Effector memory CD4-positive, alpha-beta T cell (primary cell): ENCODE measurements at places on chromosomes 1 and 21.

GRCh38 chr1:52098139-52098871 lies 42.2 kb downstream of the BTF3L4 start:
- no peak for DNase-seq

DNA sequence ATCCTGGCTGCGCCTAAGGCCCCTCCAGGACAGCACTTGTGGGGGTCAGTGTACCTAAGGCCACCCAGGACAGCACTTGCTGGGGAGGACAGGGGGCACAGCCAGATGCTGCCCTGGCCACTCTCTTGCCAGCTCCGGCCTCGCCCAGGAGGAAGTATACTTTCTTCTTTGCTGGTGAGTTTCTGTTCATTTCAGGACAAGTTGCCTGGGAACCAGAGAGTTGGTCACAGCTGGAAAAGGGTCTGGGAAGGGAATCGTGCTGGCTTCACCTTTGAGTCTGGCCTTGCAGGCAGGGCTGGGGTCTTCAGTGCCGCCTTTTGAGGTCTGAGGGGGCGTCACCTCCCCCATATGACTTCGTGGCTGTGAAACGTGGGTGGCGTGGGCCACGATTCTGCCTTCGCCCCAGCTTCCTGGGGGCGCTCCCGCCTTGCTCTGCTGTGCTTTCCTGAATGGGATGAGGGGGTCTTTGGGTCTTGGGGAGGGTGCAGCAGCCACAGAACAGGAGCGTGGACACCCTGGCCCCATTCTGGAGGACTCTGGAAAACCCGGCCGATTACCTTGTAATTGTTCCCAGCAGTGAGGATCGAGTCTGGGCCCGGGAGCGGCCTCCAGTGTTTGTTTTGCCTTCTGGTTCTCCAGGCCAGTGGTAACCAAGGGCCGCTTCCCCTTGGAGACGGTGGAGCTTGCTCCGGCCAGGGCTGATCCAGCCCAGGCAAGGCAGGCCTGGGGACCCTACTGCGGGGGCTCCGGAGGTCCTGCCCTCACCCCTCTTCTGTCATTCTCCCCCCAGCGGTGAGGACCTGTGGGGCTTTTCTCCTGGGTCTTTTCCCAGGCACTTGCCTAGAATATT lies 45.9 kb downstream of the SPSB1 start:
- no peak for DNase-seq

GRCh38 chr1:208950206-208950605 lies 633.3 kb upstream of the CAMK1G start:
- DNase-seq, result no peak

DNA sequence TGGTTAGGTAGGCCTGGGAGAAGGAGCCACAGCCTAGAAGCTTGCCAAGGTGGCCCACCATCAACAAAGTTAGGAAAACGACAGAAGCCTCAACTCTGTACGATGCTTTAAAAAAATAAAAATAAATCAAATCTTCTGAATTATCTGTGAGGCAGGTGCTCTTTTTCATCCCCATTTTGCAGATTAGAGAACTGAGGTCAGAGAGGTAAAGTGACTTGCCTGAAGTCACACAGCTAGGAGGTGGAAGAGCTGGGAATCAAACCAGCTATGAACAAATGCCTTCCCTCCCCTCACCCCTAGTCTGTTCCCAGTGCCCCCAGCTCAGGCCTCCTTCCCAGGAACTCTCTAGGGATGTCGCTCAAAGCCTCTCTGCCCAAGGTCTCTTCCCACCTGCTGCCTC lies 30.4 kb downstream of the EPHA2 start:
- no peak for DNase-seq

DNA sequence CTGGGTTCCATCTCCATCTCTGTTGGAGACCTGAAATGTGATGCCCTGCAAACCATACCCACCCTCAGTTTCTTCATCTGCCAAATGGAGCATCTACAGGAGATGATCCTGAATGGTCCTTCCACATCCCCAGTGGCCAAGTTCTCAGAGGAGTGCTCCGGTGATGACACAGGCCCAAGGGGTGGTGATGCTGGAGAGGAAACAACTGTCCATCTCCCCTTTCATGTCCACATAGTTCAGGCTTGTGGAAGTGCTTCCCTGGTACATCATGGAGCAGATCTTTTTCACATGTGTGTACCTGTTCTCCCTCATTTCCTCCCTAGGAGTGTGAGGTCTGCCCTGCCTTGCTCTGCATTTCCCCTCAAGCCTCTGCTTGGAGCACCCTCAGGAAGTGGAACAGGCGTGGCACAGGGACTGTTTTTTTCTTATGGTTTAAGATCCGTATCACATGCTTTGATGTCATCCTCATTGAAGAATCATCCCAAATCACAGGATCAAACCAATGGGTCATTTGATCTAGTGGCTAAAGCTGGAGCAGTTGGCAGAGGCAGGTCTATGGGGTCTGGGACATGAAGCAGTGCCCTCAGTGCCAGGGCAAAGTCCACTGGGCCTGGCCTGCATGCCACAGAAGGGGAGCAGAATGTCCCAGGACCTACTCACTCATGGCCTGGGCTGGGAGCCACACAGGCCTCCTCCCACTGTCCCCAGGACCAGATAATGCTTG lies 8.2 kb upstream of the TRIM63 start:
- DNase-seq, result no peak

DNA sequence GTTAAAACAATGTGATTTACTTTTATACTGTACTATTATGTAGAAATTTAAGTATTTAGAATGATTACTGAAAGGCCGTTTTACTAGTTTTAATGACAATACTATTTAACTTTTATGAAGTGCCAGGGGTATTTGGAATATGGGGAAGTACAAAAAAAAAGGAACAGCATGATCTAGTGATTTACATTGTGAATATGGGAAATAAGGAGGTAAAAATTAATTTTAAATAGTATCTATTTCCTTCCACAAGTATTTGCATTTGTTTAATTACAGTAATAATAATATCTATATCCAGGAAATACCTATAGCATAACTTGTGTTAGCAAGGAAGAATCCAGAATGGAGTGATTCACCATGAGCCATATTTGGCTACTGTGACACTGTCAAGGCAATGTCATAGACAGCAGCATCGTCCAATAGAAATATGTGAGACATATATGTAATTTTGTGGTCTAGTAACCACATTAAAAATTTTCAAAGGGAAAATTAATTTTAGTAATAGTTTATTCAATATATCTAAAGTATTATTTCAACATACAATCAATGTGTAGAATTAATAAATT lies 22.0 kb downstream of the CNST start:
- no peak for DNase-seq

DNA sequence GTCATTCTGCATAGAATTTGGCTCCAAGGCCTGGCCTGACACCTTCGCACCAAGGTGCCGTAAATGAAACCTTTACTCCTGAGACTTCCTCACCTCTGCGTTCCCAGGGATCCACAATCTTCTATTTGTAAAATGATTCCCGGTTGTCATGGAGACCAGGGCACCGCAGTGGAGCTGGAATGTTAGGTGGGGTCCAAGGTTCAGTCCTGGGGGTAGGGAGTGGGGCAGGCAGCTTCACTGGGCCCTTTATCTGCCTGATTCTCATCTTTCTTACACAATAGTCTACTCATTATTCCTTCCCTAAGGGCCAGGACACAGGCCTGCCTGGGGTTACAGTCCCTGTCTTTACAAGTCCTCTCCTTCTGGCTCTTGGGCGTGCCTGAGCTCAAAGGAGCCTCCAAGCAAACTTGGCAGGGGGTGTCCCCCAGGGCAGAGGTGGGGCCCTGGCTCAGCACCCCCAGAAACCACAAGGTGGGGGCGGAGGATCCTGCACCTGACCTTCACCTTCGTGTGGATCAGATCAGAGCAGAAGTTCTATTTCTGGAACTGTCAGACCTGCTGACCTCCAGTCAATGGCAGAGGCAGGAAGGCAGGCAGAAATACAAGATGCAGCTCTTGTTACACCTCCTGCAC lies 51.1 kb downstream of the RIPK4 start:
- DNase-seq, result no peak

DNA sequence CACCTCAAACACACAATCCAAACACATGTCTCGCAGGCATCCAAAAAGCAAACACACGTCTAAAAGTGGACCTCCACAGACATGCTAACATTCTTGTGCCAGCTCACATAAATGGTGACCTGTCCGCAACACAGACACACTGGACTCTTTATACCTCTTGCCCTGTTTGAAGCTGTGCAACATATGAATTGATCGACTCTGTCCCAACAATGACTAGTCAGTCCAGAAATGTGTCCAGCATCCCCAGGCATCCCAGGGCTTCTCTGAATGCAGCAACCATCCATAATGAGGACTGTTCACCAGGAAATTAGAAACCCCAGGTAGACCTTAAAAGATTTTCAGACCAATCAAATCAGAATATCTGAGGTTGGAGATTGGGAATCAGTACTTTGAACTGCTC lies 3.2 kb downstream of the DDR2 start:
- no peak for DNase-seq

- no peak for DNase-seq
Observed at GRCh38 chr1:165152727-165153126, 203.8 kb downstream of the LMX1A start.

GRCh38 chr1:213287987-213288386 lies 236.9 kb downstream of the RPS6KC1 start:
- DNase-seq, result no peak

DNA sequence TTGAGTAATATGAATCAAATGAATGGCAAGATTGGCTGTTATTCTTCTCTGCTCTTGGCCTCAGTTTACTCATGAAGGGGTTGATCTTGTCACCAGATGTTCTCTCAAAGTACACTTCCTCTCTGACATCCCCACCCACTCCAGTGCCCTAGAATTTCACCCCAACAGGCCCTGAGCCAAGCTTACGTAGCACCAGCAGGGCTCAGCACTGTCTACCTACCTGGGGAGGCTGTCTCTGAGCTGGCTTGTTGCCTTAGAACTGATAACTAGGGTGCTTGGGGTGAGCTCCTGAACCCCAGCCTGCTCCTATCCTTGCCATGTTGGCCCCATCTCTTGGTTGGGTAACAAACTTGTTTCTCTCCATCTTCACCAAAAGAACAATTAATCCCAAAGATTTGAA lies 159.1 kb upstream of the USP24 start:
- no peak for DNase-seq

- no peak for DNase-seq
Observed at GRCh38 chr1:115479055-115479482, 141.0 kb upstream of the NGF start.

GRCh38 chr21:28663111-28663693 lies 329.5 kb downstream of the LTN1 start:
- DNase-seq, result no peak

DNA sequence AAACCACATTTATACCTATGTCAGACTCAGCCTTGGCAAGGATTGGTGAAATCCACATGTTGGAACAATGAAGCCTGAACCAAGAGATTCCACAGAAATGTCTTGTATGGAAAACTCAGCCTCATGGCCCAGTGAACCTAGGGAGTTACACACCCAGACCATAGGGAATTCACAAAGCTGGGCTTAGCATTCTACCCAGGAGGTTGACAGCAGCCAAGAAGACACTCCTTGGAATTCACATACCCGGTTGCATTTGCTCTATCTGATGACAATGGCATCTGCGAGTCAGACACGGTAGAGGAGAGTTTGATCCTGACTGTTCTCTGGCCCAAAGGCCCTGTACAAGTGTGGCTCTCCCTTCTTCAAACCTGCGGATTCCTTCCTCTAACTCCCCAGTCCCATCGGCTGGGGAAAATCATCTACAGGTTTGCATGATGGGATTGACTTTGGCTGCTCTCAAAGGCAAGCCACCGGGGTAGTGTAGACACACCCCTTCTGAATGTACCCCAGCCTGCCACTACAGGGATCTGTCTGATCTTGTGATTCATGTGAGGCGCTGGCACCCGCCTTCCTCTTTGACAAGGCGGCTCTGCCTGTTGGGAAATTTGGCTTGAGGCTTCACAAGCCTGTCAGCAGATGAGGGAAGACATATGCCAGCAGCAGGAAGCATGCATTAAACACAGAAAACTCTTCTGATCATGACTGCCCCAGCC lies 297.3 kb upstream of the KAZN start:
- DNase-seq, result no peak

DNA sequence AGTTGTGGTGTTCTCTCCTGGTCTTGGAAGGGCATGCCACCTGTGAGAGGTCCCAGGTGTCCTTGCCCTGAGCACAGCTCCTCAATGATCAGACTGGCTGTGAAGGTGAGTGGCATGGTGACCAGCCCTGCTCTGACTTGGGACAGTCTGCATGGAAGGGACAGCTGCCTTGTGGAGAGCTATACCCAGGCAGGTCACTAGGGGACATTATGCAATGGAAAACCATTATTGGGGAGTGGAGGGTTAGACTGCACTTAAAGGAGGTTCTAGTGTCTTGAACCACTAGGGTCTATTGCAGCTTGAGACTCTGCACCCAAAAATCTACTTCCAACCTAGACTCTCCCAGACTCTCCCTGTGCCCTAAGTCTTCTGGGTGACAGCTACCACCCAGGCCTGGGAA lies 24.8 kb downstream of the FAM78B start:
- no peak for DNase-seq

DNA sequence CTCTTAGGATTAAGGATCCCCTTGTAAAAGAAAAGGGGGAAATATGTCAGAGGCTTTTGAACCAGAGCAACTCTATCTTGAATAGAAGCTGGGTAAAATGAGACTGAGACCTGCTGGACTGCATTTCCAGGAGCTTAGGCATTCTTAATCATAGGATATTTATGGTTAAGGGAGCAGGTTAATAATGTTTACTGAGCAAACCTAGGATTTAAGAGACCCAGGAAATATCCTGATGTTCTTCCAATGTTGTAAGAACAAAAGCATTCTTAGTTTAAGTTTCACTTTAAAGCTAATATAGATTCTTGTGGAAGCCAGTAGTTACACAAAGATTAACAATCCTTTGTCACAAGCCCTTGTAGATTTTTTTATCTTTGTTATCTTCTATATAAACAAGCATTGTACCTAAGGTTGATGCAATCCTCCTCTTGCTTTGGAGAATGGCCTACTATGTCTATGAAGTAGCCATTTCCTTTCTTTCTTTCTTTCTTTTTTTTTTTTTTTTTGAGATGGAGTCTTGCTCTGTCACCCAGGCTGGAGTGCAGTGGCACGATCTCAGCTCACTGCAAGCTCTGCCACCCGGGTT lies 570.2 kb upstream of the BEND5 start:
- DNase-seq, result no peak

DNA sequence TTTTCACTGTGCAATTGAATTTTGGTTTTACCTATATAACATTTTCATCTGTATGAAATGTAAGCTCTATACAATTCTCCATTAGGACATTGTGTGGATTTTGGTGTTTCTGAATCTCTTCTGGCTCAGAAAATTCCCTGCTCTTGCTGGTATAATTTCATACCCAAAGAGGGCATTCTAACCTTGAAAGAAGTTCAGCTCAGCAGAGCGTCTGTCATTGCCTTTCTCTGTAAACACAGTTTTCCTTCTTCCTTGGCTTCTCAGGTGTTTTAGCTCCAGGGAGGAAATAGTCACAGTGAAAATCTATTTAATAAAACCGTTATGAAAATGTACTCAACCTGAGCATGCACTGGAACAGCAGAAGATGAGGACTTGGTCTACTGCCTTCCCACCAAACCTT lies 16.0 kb downstream of the DISC1 start:
- no peak for DNase-seq

DNA sequence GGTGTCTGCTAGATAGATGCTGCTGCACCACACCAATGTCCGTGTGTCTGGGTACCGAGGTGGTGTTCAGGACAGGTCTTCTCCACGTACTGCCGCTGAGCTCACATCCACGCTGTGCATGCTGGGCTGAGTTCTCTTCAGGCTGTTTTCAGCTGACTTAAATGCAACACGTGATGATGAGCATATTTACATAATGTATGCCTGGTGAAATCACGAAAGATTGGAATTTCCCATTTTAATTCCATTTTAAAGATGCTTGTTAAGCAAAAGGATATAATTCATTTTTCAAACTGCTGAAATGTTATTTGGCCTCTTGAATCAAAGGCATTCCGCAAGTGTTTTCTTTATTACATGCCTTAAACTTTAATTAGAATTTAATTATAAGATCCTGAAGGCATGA lies 107.9 kb downstream of the FGGY start:
- DNase-seq, result no peak

- DNase-seq, result peak; percentile 54
Observed at GRCh38 chr1:19643602-19644394, at the start of gene NBL1. TSS of gene NBL1 (plus strand) at chr1:19644311. CDS start at chr1:19655031, 10,720 bp downstream.
